ENCODE measurements at places on chromosomes 2 and 18. TPM values are rescaled to one million over a fixed set of nuclear protein-coding genes. Genes with fewer than 3 reads are reported as not detected.

The ACADL gene
- total RNA-seq: 1.3 TPM

- H3K36me3 ChIP-seq: no peaks in the 10 kb centered on the region
- no peak for DNase-seq
- H3K27ac ChIP-seq: no peak overlapping the region
- no peaks in the 10 kb centered on the region for H3K27me3 ChIP-seq
- no peak overlapping the region for H3K4me3 ChIP-seq
Measured at GRCh38 chr2:14896330-14897030, 264.0 kb downstream of the LRATD1 start.

The VIT gene
- total RNA-seq: 36.8 TPM

DNA sequence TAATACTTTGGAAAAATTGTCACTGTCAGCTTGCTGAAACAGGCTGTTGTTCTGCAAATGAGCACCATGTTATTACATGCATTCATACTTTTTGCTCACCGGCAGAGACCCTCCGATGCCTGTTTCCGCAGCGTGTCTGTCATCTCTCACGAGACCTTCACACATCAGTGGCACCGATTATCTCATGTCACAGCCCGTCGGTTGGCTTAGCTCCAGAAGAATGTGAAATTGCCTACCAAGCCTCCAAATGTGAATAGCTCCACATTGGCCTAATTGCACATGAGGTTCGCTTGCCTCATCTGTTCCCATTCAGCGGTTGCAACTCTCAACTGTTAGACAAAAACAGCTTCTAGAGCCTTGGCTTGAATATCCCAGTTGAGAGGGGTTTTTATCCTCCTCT, 233.0 kb downstream of the ACTR3 start:
- no peak overlapping the region for H3K27ac ChIP-seq
- H3K36me3 ChIP-seq: no peaks in the 10 kb centered on the region
- H3K4me1 ChIP-seq: no peaks in the 10 kb centered on the region
- no peak for DNase-seq

- no peaks in the 10 kb centered on the region for H3K4me1 ChIP-seq
- no peaks in the 10 kb centered on the region for H3K36me3 ChIP-seq
- H3K27me3 ChIP-seq: no peaks in the 10 kb centered on the region
- no peak for DNase-seq
Measured at GRCh38 chr2:227397562-227397961, 9.8 kb upstream of the SCYGR1 start.

DNA sequence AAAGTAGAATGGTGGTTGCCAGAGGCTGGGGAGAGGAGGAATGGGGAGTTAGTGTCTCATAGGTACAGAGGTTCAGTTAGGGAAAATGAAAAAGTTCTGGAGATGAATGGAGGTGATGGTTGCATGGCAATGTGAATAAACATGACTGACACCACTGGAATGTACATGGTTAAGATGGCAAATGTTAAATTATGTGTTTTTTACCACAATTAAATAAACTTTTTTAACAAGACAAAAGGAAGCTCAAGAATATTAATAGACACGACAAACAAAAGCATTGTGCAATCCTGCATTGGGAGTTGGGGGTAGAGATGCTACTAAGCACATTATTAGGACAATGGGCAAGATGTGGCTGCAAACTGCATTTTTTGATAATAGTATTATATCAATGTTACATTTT, 147.7 kb downstream of the TWIST2 start:
- H3K36me3 ChIP-seq: no peaks in the 10 kb centered on the region
- no peak overlapping the region for H3K4me3 ChIP-seq
- DNase-seq: no peak
- H3K27ac ChIP-seq: no peak overlapping the region
- H3K4me1 ChIP-seq: no peaks in the 10 kb centered on the region

GRCh38 chr2:102303589-102303988, 7.8 kb upstream of the IL1RL1 start:
- no peaks in the 10 kb centered on the region for H3K27me3 ChIP-seq
- no peaks in the 10 kb centered on the region for H3K4me1 ChIP-seq
- H3K27ac ChIP-seq: no peak overlapping the region
- no peak overlapping the region for H3K4me3 ChIP-seq
- no peaks in the 10 kb centered on the region for H3K36me3 ChIP-seq
- DNase-seq: no peak

GRCh38 chr18:13246591-13246990, 28.0 kb downstream of the LDLRAD4 start:
- H3K4me3 ChIP-seq: no peak overlapping the region
- DNase-seq: no peak
- H3K4me1 ChIP-seq: no peaks in the 10 kb centered on the region
- H3K27me3 ChIP-seq: no peaks in the 10 kb centered on the region
- H3K27ac ChIP-seq: no peak overlapping the region

GRCh38 chr18:72378016-72378415, 166.1 kb downstream of the CBLN2 start:
- H3K27me3 ChIP-seq: no peaks in the 10 kb centered on the region
- no peak for DNase-seq
- H3K4me3 ChIP-seq: no peak overlapping the region
- H3K36me3 ChIP-seq: no peaks in the 10 kb centered on the region

The PROC gene
- 2.1 TPM for total RNA-seq
